Inflammatory macrophage (primary cell): ENCODE measurements at places on chromosomes 1 and 21.
A peak's percentile ranks its signal among the peaks of the same experiment; 100 is the strongest.

GRCh38 chr21:37520801-37521200 lies 154.2 kb downstream of the DYRK1A start:
- DNase-seq: no peak

GRCh38 chr1:27863538-27863915 lies 8.8 kb upstream of the THEMIS2 start:
- peak; percentile 88 for DNase-seq

- DNase-seq: no peak
These were observed 55.6 kb upstream of the ADAR start for GRCh38 chr1:154663471-154664060.

- no peak for DNase-seq
These were observed 35.9 kb downstream of the FCER1A start for GRCh38 chr1:159338018-159338417.

- no peak for DNase-seq
These were observed 1037.4 kb upstream of the TMPRSS15 start for GRCh38 chr21:19440792-19441655.

DNA sequence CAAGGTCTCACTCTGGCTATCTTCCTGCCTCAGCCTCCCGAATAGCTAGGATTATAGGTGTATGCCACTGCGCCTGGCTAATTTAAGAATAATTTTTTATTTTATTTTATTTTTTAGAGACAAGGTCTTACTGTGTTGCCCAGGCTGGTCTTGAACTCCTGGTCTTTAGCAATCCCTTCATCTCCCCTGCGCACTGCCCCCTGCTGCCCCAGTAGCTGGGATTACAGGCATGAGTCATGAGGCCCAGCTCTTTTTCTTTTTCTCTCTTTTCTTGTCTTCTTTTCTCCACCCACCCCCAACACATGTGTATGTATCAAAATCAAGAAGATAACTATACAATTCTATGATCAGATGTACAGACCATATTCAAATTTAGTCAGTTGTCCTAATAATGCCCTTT lies 87.2 kb downstream of the PEX14 start:
- DNase-seq: no peak

DNA sequence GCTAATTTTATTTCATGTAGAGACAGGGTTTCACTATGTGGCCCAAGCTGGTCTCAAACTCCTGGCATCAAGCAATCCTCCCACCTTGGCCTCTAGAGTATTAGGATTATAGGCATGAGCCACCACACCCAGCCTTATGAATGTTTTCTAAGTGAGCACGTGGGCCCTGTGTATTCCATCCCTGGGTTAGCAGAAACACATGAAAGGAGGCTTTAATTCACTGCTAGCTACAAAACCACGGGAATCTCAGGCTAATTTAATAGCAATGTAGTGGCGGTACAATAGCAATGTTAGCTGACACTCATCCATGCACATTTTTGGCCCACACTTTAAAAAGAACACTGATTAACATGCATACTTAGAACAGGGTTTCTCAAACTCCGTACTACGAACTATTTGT lies 32.0 kb downstream of the VTCN1 start:
- DNase-seq: no peak

DNA sequence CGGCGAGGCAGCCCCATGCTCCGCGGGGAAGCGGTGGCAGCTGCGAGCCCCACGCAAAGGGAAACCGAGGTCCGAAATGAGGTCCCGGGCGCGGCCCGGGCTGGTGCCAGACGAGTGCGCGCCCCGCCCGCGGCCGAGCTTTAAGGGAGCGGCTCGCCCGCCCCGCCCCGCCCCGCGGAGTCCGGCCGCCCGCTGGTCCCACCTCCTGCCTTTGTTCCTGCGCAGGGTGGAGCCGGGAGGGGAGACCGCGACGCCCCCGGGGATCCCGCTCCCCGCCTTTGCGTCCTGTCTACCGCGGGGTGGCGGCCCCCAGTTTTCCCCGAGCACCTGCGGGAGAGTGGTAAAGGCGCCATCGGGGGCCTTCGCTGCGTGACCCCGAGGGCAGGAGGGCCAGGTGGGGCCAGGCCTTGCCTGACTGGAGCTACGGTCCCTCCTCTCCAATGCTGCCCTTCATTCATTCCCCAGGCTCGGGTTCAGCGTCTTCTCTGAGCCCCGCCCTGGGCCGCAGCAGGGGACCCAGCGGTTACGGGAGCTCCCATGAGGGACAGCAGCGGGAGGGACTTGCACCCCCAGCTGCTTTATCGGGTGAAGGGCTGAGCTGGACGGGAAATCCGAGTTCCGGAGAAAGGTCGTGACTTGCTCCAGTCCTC lies at the start of gene HES2:
TSS of gene HES2 (minus strand) at position 116 of the 650 bp plus-strand sequence. CDS start at position 17, 99 bp downstream.
- DNase-seq: no peak

GRCh38 chr1:31762726-31763670 lies 1.1 kb downstream of the ADGRB2 start:
- peak; percentile 14 for DNase-seq

DNA sequence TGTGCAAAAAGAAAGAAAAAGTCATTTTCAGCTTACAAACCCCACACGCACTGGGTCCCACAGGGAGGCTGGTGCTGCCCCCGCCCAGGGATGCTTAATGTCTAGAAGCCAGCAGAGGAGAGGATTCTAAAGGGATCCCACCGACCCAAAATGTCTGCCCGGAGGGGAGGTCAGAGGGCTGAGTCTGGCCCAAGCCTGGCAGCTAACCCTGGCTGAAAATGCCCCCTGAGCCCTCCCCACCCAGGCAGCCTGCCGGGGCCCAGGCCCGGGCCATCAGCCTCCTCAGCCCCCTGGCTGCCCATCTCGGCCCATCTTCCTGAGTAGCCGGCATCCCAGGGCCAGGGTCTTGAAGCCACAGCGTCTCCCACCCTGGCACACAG lies 33.5 kb downstream of the ACOT7 start:
- no peak for DNase-seq

DNA sequence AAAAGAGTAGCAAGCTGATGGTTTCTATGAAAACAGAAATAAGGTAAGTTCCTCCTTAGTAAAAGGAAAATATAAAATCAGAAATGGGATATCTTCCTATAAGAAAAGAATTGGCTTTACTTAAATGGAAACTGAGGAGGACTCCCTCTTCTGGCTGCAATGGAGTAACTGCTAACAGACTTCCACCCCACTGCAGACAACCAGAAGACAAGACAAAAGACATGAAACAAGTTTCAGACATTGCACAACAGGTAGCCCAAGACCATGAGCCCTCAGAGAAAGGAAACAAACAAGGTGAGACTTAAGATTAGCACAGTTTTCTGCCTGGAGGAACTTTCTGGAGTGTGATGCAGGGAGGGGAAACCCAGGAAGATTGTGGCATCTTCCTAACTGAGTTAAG lies 17.0 kb upstream of the OLFML2B start:
- peak; percentile 7 for DNase-seq

- DNase-seq: no peak
These were observed 6.5 kb upstream of the PDXK start for GRCh38 chr21:43712268-43712942.

DNA sequence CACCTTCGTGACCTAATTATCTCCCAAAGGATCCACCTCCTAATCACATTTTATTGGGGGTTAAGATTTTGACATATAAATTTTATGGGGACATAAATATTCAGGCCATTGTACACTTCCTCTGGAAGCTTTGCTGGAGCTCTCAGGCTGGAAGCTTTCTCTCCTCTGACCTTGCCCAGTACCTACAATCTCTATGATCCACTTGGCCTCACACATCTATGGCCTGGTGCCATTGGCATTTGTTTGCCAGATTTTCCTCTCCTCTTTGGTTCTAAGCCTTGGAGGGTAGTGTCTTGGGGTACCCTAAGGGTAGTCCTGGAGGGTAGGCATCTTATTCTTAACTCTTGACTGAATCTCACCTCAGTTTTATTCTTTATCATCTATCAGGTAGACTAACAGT lies 79.0 kb downstream of the HLX start:
- DNase-seq: no peak

DNA sequence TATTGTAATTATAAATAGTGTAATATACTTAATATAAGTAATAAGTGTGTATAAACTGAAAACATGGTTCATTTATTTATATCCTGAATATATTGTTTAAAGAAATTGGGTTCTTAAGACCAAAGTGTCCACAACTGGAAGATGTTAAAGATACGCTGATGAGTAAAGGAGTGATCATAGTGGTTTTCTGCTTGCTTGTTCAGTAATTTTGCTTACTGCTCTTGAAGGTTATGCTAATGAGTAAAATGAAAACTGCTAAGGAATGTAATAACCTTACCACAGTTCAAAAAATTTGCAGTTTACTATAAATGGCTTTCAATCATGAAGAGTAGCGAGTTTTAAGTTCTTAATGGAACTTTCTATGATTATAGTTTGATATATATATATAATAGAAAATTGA lies 22.0 kb downstream of the DONSON start:
- no peak for DNase-seq

DNA sequence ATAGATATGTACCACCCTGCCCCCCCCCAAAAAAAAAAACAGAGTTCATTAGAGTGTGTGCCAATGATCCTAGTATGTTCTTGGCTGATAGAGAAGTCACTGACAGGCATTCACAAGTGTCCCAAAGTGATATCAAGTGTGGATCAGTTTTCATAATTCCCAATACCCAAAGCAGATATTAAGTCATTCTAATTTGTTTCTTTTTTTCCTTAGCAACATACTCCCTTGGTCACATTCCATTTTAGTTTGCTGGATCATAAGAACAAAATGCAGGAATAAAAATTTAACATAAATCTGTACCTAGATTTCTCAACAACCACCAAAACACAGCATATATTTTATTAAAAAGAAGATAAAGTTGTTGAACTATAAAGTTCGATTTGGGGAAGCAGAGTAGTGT lies 129.8 kb upstream of the PALMD start:
- DNase-seq: no peak

GRCh38 chr1:233383984-233384383 lies 56.5 kb downstream of the MAP3K21 start:
- DNase-seq: no peak

DNA sequence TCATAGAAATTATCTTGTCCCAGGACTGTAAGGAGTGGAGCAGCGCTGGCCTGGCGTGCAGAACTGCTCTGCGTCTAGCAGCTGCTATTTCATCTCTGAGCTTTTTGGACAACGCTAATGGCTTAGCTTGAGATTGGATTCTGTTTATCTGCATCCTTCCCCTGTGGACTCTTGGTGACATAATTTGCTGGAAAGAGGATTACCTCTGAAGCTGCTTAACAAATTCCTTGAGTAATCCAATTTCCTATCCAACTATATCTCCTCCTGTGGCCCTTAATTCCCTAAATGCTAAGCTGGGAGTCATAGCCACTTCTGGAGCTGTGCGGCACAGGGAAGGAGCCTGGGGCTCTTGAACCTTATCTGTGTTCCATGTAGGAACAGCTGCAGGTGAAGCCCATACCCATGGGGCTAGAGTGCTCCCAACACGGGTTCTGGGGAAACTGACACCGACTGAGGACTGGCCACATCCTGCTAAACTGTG lies 43.2 kb downstream of the IL6R start:
- no peak for DNase-seq

- no peak for DNase-seq
These were observed 59.6 kb downstream of the SDCCAG8 start for GRCh38 chr1:243315455-243315854.

GRCh38 chr1:109083923-109084322 lies 6.6 kb upstream of the TMEM167B start:
- DNase-seq: no peak

DNA sequence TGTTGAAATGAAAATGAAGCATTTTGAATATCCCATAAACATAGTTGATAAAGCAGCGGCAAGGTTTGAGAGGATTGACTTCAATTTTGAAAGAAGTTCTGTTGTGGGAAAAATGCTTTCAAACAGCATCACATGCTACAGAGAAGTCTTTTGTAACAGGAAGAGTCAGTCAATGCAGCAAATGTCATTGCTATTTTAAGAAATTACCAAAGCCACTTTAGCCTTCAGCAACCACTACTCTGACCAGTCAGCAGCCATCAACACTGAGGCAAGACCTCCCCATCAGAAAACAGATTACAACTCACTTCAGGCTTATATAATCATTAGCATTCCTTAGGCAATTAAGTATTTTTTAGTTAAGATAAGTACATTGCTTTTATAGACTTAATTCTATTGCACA lies 33.8 kb upstream of the FCRL3 start:
- peak; percentile 90 for DNase-seq

GRCh38 chr1:152388889-152389288 lies 25.2 kb downstream of the CRNN start:
- DNase-seq: no peak

GRCh38 chr1:51535006-51535592 lies 16.0 kb upstream of the EPS15 start:
- DNase-seq: peak; percentile 47

GRCh38 chr1:241899210-241899609 lies 51.2 kb downstream of the EXO1 start:
- peak; percentile 36 for DNase-seq

GRCh38 chr21:15669247-15669646 lies 60.5 kb upstream of the USP25 start:
- DNase-seq: no peak

- DNase-seq: no peak
These were observed 382.0 kb downstream of the NUF2 start for GRCh38 chr1:163703794-163704193.

GRCh38 chr1:95233737-95234500 lies at the start of gene RWDD3:
RWDD3 (plus strand) TSS chr1:95234210; CDS start chr1:95234231, 21 bp downstream.
- peak; percentile 94 for DNase-seq

- DNase-seq: no peak
These were observed at the start of gene ADGRB2 for GRCh38 chr1:31764312-31765040. ADGRB2 (minus strand) TSS chr1:31764340; CDS start chr1:31757221, 7,119 bp downstream.

DNA sequence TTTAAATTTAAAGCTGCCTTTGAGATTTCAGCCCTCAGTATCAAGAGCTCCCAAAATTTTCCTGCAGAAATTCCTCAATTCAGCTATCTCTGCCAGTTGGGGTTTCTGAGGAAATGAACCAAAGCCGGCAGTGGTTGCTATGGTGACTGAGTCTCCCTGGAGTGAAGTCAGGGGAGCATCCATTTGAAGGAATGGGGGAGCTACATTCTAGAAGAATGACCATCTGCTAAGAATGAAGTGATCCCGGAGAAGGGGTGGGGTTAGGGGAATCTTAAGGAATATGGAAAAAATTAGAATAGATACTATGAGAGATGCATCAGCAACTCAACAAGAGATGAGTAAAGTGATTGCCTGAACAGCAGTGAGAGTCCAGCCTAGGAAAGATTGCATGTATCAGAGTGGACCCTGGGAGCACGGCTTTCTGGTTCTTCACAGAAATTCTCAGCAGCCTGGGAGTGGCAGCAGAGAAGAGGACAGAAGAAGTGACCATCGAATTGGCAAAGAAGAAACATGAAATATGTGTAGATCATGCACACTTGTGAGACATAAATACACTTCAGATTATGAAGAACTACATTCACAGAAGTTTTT lies 94.7 kb downstream of the CHD1L start:
- no peak for DNase-seq

- DNase-seq: no peak
These were observed 103.0 kb upstream of the ETV3 start for GRCh38 chr1:157241185-157241538.

DNA sequence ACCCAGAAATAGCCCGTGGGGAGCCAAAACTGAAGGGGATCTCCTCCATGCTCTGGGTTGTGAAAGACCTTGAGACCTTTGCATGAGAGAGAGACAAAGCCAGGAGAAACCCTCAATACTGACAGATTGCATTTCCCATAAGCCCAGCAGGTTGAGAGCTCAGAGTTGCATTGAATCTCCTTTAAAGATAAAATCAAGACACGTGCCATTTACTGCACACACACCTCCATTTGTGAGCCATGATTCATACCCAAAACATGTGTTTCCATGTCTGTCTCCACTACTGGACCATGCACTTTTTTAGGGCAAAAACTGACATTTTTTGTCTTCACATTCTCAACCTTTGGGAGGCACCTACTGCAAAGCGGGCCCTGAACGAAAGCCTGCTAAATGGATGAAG lies 144.0 kb upstream of the NRIP1 start:
- no peak for DNase-seq
